GF-D8 (cell line): ENCODE measurements at places on chromosomes 7 and 10.

GRCh38 chr7:3867863-3868262 is 566.8 kb downstream of the SDK1 start:
- no peak for DNase-seq

DNA sequence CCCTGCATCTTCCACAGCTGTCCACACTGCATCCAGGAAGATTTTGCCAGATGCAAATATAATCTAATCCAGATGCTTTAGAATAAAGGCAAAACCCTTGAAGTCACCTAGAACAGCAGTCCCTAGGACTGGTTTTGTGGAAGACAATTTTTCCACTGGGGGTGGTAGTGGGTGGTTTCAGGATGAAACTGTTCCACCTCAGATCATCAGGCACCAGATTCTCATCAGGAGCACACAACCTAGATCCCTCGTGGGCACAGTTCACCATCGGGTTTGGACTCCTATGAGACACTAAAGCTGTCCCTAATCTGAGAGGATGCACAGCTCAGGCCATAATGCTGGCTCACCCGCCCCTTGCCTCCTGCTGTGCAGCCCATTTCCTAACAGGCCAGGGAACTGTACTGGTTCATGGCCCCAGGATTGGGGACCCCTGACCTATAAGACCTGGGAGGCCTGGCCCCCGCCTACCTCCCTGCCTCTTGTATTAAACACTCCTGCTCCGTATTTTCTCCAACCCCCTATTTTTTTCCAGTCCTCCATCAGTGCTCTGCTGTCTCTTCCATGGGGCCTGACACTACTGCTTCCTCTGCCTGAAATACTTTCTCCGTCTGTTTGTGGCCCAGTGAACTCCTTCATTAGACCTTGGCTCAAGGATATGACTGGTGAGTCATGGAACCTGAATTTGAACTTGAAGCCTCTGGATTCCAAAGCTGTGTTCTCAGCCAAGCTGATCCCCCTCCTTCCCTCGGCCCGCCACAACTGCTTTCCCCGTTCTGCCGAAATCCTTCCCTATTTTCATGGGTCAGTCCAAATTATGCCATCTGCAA is 79.9 kb upstream of the RHEB start:
- DNase-seq = no peak

DNA sequence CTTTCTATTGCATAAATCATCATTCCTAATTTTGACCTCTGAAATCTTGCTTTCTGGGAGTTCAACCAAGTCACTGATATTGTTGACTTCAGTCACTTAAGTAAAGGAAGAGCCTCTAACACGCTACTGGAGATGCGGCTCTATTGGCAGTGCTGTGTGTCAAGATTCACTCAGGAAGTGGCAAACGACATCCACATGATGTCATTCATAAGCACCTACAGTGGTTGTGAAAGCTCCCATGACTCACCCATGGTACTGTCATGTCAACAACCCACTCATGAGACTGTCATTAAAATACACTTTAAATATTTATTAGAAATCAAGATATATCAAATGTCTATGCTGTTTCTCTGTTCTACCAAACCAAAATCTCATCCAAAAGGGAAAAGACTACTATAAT is 52.5 kb upstream of the LHFPL3 start:
- DNase-seq = no peak

- DNase-seq = no peak
Observed at GRCh38 chr10:96850825-96851224, 18.7 kb downstream of the LCOR start.

DNA sequence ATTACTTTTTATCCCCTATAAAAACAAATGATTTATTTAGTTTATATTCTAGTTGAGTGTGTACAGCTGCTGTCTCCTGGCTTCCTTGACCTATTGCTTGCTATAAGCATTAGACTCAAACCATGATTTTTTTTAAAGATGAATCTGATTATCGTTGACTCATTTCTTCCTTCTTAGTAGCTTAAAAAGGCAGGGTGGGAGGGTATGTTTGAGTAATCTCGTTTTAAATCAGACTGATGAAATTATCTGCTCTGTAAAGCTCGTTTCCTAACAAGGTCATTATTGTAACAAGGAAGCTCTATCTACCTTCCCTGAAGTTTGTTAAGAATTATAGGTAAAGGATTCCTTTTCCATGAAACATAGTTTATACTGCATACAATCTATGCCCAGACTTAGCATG is 276.3 kb upstream of the KCND2 start:
- no peak for DNase-seq

DNA sequence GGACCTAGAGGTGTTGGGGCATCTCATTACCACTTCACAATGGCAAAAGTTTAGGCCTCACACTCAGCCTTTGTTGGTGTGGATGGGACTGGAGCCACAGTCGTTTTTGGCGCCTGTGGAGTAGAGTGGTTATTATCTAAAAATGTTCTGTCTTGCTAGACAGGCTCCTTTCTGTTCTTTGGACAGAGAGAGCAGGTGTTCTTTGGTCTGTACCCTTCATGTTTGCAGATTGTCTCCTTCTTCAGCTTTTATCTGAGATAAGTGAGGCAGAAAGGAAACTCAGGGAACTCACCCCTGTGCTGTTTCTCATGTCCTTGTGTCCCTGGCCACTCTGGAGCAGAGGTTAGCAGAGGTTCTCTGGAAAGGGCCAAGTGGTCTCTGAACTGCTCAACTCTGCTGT is 103.7 kb downstream of the CCNY start:
- no peak for DNase-seq

DNA sequence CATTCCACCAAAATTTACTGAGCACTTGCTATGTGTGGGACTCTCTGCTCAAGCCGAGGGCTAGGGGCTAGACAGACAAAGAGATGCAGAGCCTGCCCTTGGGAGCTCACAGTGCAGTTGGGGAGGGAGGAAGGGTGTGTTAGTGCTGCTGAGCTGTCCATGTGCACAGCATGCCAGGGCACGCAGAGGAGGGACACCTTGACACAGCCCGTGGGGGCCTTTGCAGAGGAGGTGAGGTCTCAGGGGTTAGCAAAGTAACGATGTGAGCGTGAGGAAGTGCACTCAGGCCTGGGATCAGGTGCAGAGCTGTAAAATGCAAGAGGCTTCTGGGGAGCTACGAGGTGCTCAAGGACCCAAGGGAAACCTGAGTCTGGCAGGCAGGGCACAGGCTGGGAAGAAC is 16.3 kb downstream of the PRKCQ start:
- no peak for DNase-seq

DNA sequence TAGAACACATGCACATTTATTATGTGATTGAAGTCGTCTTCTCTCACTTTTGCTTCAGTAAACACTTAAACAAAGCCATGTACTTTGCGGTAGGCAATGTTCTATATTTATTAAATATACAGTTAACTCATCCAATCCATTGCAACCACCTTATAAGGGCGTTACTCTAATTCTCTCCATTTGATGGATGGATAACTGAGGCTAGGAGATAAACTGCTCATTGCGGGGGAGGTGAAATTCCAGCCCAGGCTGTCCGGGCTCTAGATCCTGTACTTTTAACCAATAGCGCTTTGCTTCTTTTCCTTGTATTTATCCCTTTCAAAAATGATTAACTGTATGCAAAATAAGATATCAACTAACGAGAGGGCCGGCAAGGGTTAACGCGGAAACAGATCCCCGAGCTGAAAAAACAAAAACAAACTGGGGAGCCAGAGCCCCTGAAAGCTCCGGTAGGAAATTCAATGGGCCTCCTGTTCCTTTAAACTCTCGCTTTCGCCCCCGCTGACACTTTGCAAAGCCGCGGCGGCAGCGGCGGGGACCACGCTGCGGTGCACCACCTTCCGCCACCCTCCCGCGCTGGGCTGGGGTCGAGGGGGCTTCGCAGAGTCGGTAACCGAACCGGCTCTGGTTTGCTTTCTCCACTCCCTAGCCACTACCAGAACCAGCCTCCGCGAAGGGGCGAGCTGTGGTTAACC is 1.0 kb upstream of the PLXDC2 start:
- DNase-seq = no peak

GRCh38 chr7:25056368-25056767 is 68.7 kb downstream of the CYCS start:
- DNase-seq = no peak
